ENCODE measurements at places on chromosomes 16 and 17.

DNA sequence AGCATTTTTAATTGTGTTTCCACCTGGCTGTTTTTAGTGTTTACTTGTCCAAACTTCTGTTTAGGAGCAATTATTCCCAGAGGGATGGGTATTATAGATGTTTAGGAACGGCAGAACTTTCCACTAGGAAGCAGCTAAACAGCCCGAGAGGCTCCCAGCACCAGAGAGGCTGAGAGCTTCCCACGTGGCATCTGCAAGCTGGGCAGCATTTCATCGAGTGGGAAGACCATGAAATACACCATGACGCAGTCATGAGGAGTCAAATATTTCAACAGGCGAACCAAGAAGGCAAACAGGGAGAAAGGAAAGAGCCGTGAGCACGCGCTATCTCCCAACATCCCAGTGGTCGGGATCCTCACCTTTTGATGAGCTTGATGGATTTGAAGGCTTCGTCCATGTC lies 24.1 kb downstream of the TMEM204 start:
- no peak for DNase-seq

- peak; percentile 46 for DNase-seq
These were observed 86.6 kb downstream of the SNX11 start for GRCh38 chr17:48194097-48194550.

GRCh38 chr16:15736529-15736928 lies 86.5 kb downstream of the NDE1 start:
- no peak for DNase-seq

DNA sequence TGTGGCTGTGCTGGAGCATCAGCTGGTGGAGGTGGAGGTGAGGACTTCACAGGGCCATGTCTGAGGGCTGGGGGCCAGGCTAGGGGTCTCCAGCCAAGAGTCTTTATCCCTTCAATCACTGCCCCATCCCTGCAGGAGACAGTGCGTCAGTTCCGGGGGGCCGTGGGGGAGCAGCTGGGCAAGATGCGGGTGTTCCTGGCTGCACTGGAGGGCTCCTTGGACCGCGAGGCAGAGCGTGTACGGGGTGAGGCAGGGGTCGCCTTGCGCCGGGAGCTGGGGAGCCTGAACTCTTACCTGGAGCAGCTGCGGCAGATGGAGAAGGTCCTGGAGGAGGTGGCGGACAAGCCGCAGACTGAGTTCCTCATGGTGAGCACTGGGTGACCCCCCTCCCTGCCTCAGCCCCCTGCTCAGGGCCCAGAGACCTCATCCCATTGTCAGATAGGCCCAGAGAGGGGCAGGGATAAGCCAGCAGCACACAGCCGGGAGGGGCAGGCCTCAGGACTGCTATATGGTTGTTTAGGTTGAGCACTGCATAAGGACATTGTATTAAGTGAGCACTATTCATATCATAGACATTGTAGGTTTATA lies 2.3 kb upstream of the PYDC1 start:
- DNase-seq, result no peak

- no peak for DNase-seq
These were observed 32.4 kb upstream of the FOXJ1 start for GRCh38 chr17:76173474-76173873.

DNA sequence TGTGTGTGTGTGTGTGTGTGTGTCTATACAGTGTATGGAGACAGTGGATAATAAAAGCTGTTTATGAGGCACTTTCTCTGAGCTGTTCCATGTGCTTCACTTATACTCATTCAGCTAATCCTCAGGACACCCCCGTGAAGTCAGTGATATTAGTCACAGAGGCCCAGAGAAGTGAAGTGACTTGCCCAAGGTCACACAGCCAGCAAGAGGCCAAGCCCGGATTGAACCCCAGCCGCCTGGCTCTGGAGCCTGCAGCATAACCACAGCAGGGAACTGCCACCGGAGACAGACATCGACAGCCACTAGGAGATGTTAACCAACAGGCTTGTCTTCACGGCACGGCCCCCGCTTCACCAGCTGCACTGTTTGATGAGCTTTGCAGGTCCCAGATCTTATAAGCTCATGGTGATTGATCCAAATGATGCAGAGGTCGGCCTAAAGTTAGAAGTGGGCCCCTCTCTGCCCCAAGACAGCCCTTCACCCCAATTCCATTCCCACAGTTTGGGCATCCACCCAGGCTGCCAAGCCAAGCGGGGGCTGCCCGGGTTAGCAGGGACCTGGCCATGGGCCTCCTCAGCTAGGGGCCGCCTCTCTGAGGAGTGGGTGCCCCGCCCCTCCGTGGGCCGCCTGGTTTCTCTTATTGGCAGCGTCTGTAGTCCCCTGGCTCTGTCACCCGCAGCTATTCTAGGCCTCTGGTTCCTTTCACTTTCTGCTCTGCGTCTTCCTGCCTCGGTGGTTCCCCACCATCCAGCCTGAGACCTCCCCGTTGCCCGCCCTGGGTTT lies 30.9 kb downstream of the SOCS1 start:
- DNase-seq, result no peak

DNA sequence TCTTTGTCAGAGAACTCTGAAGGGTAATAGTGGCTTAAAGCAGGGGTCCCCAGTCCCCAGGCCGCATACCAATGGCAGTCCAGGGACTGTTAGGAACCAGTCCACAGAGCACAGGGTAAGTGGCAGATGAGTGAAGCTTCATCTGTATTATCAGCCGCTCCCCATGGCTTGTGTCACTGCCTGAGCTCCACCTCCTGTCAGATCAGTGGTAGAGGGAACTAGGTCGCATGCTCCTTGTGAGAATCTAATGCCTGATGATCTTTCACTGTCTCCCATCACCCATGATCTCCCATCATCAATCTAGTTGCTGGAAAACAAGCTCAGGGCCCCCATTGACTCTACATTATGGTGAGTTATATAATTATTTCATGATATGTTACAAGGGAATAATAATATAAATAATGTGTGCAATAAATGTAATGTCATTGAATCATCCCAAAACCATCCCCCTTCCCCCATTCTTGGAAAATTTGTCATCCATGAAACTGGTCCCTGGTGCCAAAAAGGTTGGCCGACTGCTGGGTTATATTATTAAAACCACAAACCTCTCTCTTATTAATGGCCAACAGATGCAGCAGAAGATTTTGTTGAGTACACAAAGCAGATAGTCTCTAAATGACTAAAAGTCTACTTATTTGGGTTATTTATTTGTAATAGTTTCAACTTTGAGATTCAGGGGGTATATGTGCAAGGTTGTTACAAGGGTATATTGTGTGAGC lies 782.7 kb downstream of the CDH11 start:
- DNase-seq, result peak; percentile 84

GRCh38 chr17:76593384-76593826 lies 7.7 kb upstream of the ST6GALNAC2 start:
- no peak for DNase-seq

GRCh38 chr16:6633456-6633855 lies 699.2 kb upstream of the RBFOX1 start:
- no peak for DNase-seq

DNA sequence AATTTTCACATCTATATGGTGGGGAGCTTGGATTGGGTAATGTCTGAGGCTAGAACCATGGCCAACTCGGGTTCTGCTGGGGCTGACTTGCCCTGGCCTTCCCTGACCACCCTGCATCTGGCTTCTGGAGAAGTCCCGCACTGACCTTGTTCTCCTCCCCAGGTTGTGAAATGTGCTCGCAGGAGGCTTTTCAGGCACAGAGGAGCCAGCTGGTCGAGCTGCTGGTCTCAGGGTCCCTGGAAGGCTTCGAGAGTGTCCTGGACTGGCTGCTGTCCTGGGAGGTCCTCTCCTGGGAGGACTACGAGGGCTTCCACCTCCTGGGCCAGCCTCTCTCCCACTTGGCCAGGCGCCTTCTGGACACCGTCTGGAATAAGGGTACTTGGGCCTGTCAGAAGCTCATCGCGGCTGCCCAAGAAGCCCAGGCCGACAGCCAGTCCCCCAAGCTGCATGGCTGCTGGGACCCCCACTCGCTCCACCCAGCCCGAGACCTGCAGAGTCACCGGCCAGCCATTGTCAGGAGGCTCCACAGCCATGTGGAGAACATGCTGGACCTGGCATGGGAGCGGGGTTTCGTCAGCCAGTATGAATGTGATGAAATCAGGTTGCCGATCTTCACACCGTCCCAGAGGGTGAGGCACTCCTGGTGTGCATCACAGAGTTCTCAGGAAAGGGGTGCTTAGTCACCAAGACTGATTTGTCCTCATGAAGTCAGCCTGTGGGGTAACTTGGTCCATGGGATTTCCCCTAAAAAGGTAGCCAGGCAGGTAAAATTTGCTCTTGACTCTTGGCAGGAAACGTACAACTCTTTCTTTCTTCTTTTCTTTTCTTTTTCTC lies 6.1 kb downstream of the NOD2 start:
- no peak for DNase-seq

DNA sequence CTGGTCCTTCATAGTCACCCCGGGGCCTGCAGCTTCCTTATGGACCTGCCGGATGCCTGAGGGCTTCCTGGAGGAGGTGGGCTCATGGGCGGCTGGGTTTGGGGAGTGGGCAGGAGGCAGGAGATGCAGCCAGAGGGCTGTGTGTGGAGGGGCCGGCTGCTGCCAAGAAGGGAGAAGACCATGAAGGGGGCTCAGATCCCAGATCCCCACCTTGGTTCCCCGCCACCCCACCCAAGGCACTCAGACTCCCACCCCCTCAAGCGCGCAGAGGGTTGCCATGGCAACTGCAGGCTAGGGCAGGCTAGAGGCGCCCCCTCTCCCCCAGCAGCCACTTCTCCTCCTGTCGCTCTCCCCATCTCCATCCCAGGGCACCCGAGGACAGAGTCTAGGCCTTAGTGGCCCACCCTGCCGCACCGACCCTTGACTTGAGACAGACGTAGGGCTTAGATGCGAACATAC lies 104.5 kb downstream of the CRLF3 start:
- no peak for DNase-seq

DNA sequence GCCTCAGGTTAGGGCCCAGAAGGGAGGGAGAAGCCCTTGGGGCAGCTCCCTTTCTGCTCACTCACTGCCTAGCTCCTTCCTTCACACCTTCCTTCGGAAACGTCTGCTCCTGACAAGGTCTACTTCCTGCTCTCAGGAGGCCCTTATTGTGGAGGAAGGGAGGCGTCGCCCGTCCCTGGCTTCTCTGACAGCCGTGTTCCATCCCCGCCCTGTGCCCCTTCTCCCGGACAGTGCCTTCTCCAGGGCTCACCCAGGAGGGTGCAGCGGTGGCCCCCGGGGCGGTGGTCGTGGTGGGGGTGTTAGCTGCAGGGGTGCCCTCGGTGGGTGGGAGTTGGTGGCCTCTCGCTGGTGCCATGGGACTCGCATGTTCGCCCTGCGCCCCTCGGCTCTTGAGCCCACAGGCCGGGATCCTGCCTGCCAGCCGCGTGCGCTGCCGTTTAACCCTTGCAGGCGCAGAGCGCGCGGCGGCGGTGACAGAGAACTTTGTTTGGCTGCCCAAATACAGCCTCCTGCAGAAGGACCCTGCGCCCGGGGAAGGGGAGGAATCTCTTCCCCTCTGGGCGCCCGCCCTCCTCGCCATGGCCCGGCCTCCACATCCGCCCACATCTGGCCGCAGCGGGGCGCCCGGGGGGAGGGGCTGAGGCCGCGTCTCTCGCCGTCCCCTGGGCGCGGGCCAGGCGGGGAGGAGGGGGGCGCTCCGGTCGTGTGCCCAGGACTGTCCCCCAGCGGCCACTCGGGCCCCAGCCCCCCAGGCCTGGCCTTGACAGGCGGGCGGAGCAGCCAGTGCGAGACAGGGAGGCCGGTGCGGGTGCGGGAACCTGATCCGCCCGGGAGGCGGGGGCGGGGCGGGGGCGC lies 231.9 kb downstream of the SEC14L1 start:
- DNase-seq, result no peak

Measured in BJ (cell line).